ENCODE measurements at places on chromosomes 4 and X. TPM values are rescaled to one million over a fixed set of nuclear protein-coding genes. Genes with fewer than 3 reads are reported as not detected.

DNA sequence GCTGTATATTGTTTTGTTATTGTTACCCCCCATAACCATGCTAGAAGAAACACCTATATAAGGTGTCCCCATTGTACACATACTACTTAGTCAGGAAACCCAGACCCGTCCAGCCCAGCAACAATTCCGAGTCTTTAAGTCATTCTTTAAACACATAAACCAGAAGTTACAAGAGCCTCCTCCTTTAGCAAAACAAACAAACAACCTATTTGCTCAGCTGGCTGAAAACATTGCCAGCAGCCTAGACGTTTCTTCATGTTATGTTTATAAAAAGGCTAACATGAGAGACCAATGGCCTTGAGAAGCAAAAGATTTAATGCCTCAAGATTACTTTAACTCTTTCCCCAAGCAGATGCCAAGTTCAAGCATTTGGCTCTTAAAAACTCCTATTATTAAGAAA, 1.4 kb downstream of the ACOX3 start:
- DNase-seq: no peak

The NAA15 gene
- total RNA-seq: 42.8 TPM

The ZFP42 gene
- not detected for total RNA-seq

DNA sequence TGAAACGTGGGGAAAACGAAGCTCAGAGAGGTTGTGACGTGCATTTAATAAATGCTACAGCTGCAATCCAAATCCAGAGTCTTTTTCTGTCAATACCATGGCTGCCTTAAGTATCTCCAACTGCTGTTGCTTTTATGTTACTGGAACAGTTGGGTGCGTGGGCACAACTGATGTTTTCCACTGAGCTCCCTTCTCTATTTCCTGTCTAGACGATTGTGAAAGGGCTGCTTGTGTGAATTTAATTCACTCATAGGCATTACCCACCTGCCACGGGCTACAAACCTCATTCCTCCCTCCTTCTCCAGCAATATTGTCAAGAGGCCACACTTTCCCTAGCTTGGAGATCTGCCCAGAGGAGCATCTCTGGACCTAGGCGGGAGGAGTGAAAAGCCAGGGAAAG, 526.0 kb downstream of the MID1IP1 start:
- DNase-seq: no peak

- DNase-seq: no peak
Observed at GRCh38 chr4:41514766-41515481, 23.0 kb upstream of the LIMCH1 start.

The GPR50 gene
- total RNA-seq: not detected

DNA sequence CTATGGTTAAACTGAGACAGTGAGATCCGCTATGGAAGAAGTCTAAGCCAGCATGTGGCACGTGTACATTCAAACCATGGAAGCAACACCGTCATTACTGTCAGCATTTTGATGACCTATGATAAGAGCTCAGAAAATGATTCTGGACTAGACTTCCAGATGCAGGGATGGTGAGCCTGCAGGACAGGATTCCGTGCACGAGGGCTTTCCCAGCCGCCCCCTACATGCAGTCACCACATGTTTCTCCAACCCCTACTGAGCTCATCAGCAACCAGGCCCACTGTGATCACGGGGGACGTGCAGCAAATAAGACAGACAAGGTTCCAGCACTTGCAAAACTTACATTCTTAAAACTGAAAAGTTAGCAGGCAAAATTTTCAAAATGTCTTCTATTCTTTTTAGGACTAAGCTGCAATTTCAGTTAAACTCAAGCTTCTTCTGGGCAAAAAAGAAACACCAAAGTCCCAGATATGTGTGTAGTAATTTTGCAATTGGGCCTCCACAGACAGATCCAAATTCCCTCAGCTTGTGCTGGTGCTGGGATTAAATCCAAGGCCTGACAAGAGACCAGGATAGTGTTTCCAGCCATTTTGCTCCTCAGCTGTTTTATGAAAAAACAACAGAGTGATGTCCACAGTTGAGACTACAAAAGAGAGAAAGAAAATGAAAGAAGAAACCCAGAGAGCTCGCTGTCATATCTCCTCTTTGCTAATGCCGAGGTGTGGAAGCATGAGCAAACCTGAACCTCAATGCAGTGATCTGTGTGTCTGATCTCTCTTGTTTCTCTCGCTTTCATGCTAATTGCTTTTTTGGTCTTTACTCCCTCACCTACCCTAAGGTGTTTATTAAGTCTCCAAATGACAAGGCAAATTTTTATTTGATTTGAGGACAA, 118.2 kb downstream of the AFAP1 start:
- no peak for DNase-seq

The AKAP17A gene
- 33.0 TPM for total RNA-seq

- DNase-seq: peak; percentile 88
Observed at GRCh38 chrX:5051831-5052491, 1176.7 kb downstream of the NLGN4X start.

- no peak for DNase-seq
Observed at GRCh38 chr4:173357939-173358338, 12.8 kb upstream of the SAP30 start.

The RCHY1 gene
- total RNA-seq: 30.0 TPM

DNA sequence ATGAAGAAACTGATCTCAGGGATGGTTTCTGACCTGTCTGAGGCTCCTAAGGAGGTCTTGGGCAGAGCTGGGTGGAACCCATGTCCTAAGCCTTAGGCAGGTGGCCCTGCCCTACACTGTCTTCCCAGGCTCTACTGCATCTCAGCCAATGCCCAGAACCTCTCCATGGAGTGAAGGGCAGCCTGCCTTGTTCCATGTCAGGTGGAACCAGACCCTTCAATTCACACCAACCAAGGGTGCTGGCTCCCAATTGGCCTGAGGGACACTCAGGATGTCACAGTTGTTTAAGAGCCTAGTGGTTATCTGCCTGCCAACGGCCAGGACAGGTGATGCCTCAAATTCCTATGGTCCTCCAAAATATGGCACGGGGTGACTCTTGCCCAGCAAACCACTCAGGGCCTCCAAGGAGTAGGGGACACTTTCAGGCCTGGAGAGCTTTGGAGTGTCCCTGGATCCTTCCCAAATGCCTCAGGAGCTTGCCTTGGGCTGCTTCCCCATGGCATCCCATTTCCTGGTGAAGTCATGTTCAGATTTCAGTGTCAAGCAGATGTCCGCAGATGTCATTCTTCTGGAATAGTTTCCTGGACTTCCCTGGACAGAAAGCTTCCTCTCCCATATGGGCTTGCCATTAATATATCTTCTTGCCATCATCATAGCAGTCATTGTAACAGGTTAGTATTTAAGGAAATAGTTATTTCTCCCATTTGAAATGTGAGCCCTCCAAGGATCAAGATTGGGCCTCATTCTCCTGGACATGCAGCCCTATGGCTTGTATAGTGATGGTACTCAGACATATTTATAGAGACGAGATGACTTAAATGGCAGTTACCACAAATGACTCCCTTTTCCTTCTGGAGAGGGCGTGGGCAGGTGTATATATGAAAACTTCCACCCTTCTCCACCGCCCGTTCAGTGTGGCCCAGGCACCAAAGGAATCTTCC, 67.1 kb downstream of the MED28 start:
- no peak for DNase-seq

- DNase-seq: no peak
Observed at GRCh38 chrX:106170318-106170717, 2.2 kb downstream of the PWWP3B start.

GRCh38 chr4:24328310-24328709, 256.0 kb downstream of the DHX15 start:
- DNase-seq: no peak

The HDAC8 gene
- 40.0 TPM for total RNA-seq

All from aorta (tissue), 5 donors.